ENCODE measurements at places on chromosomes 3 and 15.
A peak's percentile ranks its signal among the peaks of the same experiment; 100 is the strongest.

DNA sequence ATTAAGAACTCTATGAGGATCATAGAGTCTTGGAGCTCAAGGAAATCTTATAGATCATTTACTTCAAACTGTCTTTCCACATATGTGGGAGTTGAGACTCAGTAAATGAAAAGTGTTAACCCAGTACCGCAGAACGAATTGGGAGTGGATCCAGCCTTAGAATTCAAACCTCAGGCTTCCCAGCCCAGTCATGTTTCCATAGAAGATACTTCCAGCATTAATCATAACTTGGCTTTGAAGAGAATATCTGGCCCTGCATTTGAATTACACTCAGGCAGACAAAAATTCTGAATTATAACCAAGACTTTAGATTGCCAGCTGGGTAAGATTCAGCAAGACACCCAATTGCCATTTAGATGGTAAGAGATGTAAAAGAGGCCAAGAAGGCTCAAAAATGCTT is 972.0 kb downstream of the TUSC7 start:
- no peak for DNase-seq

DNA sequence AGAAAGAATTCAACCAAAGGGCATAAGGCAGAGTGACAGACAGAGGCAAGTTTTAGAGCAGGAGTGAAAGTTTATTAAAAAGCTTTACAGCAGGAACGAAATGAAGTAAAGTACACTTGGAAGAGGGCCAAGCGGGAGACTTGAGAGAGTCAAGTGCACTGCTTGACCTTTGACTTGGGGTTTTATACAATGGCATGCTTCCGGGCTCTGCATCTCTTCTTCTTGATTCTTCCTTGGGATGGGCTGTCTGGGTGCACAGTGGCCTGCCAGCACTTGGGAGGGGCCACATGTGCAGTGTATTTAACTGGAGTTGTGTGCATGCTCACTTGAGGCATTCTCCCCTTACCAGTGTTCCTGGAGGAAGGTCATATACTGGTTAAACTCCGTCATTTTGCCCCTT is 30.4 kb upstream of the KLHL25 start:
- no peak for DNase-seq

DNA sequence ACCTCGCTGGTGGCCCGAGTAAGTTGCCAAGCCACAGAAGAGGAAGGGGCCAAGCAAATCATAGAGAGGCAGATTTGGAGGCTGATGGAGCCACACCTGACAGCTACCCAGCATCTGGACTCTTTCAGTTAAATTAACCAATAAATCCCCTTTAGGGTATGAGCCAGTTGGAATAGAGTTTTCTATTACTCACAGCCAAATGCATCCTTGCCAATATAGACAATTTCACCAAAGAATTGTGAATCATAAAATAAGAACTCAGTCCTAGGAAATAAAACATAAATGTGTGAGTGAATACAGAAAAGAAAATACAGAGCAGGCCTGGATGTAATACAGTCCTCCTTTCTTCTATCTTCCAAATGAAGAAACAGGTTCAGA is 161.6 kb upstream of the ANKRD28 start:
- no peak for DNase-seq

GRCh38 chr15:54619180-54619579 is 577.6 kb downstream of the RSL24D1 start:
- DNase-seq, result no peak

- no peak for DNase-seq
Observed at GRCh38 chr3:160755776-160756304, at the start of gene PPM1L. PPM1L (plus strand) TSS chr3:160756231.

DNA sequence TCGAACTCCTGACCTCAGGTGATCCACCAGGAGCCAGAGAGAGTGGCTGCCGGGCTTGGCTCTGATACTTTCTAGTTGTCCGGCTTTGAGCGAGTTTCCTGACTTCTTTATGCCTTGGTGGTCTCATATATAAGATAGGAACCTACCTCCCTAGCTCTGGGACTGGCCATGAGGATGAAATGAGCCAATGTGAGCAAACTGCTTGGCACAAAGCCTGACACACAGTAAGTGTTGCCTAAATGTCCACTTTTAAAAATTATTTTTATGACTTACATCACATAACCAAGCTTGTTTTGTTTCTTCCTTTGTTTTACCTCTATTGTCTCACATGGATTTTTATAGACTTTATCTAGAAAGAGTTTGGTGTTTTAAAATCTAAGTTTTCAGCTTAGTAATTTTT is 42.1 kb upstream of the CCDC174 start:
- DNase-seq, result no peak

DNA sequence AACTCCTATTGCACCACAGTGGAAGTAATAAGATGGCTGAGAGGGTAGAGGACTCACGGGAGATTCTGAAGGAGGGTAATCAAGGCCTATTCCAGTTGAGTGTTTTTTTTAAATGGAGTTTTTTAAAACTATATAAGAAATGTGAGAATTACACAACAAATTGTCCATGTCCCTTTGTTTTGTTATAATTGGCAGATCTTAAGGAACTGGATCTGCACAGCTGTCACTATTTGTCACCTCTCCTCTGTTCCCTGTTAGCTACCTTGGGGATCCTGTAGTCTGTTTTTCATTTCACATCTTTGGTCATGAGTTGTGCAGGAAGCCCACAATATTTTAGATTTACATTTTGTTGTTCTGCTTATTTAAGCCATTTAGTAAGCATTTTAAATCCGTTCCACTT is 77.3 kb upstream of the TSPAN3 start:
- DNase-seq, result no peak

DNA sequence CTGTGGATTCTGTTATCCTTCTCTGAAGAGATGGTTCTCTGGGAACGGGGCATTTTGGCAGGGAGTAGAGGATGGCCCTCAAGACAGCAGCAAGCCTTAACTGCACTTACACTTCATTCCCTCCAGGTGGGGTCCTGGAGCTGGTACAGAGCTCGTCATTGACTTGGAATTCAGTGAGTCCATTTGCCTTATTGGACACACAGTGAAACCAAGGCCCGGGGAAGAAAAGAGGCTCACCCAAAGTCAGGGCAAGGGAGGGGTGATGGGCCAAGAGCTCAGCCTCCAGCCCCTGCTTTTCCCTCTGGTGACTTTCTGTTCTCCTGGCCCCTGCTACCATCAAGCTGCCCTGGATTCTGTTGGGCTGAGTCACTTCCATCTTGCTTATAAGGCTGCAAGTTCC is 125.6 kb downstream of the ETFA start:
- DNase-seq, result peak; percentile 83

DNA sequence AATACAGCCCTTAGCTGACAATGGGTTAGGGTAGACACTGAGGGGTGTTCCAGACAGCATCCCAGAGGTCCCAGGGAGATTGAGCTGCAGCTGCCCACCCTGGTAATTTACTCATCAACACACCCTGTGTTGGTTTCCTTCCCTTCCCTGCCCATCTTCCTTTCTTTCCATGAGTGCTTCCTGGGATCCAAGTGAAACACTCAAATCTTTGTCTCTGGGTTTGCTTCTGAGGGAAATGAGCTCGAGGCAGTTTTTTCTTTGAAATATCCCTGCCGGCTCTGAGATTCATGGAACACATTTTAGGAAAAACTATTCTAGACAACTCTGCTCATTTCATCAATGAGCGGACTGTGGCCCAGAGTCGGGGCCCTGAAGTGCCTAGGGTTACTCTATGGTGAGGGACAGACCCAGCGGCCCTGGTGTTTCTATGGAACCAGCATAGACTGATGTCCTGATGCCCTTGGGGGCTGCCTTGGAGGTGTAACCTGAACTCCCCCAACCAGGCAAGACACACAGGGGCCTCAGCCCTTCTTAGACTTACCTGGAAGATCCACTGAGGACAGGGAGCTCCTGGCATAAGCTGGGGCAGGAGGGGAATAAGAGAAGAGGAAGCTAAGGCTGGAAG is 14.9 kb upstream of the CSRNP1 start:
- no peak for DNase-seq

DNA sequence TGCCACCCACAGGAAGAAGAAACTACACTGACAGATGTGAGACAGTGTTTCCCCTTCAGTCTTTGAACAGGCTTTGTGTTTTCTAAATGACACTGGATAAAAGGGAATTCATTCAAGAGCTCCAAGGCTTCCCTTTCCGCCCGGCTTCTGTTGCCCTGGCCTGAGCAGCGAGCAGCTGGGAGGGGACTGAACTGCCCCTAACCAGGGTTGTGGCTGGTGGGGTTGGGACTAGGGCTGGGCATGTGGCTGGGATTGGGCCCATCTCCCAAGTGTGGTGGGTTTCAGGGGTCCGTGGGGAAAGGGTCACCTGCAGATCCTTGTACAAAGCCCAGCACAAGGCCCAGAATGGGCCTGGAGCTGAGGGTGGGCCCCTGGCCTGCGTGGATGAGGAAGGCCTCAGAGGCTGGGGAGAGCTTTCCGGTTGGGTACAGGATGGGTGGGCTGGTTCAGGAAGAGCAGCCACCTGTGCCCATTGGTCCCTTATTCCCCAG is 10.4 kb downstream of the VILL start:
- DNase-seq, result no peak

- no peak for DNase-seq
Observed at GRCh38 chr15:39204031-39204430, 376.8 kb upstream of the THBS1 start.

- peak; percentile 3 for DNase-seq
Observed at GRCh38 chr3:107525644-107526305, 3.0 kb downstream of the BBX start.

GRCh38 chr15:90945091-90945490 is 9.6 kb upstream of the RCCD1 start:
- no peak for DNase-seq

DNA sequence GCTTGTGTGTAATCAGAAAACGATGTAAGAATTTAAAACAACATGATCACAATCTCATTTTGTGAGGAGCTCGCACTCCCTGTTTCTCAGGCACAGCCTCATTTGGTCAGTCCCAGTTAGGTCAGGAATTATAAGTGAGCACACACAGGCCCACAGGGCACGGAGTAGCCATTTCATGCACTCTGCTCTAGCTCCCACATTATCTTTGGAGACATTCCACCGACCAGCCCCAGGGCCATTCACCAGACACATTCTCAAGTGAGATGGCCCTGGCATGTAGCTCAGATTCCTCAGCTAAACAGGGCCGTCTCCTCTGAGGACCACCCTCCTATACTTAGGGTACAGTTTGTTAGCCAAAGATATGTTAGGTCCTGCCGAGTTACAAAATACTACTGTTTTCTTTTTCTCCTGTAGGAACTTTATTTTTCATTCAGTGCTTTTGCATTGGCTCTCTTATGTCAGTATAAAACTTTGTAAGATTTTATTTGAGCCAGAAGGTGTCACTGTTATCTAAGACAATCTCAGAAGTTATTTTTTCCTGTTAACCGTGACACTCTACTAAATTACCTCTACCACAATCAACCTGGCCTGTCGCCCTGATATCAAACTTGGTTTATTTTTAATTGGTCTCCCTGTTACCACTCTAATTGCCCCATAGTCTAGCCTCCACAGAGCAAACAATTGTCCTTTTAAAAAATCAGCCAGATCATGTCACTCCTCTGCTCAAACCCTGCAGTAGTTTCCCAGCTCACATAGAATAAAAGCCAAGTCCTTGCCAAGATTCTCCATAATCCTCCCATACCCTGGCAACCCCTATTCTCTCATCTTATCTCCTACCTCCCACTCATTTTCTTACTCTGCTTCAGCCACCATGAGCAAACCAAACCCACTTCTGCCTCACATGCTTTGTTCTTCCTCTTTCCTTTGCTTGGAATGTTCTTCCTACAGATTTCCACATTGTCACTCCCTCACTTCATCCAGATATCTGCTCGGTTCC is 105.7 kb downstream of the PPP2R3A start:
- no peak for DNase-seq

DNA sequence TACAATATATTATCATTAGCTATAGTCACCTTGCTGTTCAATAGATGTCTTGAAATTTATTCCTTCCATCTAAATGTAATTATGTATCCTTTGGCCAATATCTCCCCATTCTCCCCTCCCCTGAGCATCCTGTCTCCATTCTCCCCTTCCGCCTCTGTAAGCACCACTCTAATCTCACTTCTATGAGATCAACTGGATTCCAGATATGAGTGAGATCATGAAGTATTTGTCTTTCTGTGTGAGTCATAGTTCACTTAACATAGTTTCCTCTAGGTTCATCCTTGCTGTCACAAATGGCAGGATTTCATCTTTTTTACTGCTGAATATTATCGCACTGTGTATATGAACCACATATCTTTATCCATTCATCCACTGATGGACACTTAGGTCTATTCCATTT is 148.8 kb upstream of the NDN start:
- DNase-seq, result peak; percentile 10

GRCh38 chr15:40749151-40749630 is 5.9 kb downstream of the RMDN3 start:
- no peak for DNase-seq

GRCh38 chr3:190621927-190622326 is 108.0 kb downstream of the IL1RAP start:
- no peak for DNase-seq

DNA sequence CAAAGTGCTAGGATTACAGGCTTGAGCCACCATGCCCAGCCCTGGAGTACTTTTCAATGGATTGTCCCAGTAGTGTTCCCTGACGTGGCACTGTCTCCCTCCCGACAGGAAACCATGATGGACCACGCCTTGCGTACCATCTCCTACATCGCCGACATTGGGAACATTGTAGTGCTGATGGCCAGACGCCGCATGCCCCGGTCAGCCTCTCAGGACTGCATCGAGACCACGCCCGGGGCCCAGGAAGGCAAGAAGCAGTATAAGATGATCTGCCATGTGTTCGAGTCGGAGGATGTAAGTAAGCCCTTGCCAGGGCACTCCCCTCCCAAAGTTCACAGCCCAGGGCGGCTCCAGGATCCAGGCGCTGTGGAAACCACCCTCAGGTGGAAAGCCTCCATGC is 168.1 kb downstream of the NSMCE3 start:
- no peak for DNase-seq

GRCh38 chr3:172115787-172116186 is 76.4 kb downstream of the FNDC3B start:
- DNase-seq, result no peak

GRCh38 chr3:44803298-44803697 is 41.7 kb downstream of the KIF15 start:
- no peak for DNase-seq

DNA sequence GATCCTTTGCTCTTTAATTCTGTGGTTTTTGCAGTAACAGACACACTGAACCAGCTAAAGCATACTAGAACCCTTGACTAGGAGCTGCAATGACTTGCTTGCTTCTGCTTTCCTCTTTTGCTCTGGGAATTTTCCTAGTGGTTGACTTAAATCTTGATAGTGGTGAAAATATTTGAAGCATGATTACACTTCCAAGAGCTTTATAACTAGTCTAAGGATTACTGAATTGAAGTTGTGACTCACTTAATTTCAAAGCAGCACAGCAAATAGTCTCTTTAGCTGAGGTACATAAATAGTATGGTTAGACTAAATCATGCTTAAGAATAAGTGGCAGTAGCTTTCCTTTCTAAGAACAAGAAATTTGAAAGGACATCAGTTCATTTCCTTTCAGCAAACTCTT is 513.5 kb upstream of the GBE1 start:
- DNase-seq, result no peak

- DNase-seq, result no peak
Observed at GRCh38 chr3:170497207-170498095, 78.8 kb downstream of the CLDN11 start.

DNA sequence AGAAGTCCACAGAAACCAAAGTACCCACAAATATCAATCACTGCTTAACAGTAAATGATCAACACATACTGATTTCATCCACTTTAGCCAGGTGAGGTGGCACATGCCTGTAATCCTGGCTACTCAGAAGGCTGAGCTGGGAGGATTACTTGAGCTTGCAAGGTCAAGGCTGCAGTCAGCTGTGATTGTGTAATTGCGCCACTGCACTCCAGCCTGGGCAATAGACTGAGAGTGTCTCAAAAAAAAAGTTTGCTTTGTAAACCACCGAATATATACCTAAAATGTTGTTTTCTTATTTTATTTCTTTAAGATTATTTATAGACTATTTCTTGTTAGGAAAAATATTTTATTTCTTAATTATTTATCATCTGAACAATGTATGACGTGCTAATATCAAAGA is 8.7 kb upstream of the ATP13A4 start:
- no peak for DNase-seq
